Caco-2 (cell line): ENCODE measurements at places on chromosomes 11 and 22.
A peak's percentile ranks its signal among the peaks of the same experiment; 100 is the strongest.

GRCh38 chr22:46077669-46078099 lies 72.6 kb upstream of the PPARA start:
- H3K27ac ChIP-seq: no peak overlapping the region
- H3K4me1 ChIP-seq: no peaks in the 10 kb centered on the region

DNA sequence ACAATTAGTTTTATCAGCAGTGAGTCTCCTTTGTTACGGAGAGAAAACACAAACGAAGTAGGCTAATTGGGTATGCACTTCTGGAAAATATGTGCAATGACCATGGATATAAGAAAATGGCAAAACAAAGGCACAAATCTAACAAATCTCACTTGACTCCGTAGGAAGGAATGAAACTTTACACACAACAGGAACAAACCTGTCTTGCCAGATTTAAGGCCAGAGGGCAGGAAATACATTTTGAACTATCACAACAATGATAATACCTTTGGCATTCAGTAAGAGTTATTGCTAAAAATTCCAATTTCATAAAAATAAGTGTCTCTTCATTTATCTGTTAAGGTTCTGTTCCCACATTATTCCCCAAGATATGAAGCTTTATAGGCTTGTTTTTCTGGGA lies 36.6 kb downstream of the SLC25A17 start:
- H3K4me1 ChIP-seq: peaks cover 7% of the 10 kb centered on the region; the same call in 1 of the 2 replicates
- DNase-seq: no peak
- H3K36me3 ChIP-seq: no peaks in the 10 kb centered on the region
- H3K27ac ChIP-seq: no peak overlapping the region
- H3K27me3 ChIP-seq: no peaks in the 10 kb centered on the region
- H3K4me3 ChIP-seq: no peak overlapping the region

- DNase-seq: no peak
- no peaks in the 10 kb centered on the region for H3K27me3 ChIP-seq
- no peaks in the 10 kb centered on the region for H3K4me1 ChIP-seq
- no peak overlapping the region for H3K4me3 ChIP-seq
- no peaks in the 10 kb centered on the region for H3K36me3 ChIP-seq
Measured at GRCh38 chr11:72309641-72310040, 65.7 kb upstream of the PHOX2A start.

GRCh38 chr22:23431337-23432072 lies 148.6 kb downstream of the IGLL1 start:
- H3K27ac ChIP-seq: no peak overlapping the region
- DNase-seq: no peak
- no peaks in the 10 kb centered on the region for H3K27me3 ChIP-seq

GRCh38 chr22:25167834-25168601 lies 31.6 kb upstream of the CRYBB3 start:
- no peaks in the 10 kb centered on the region for H3K4me1 ChIP-seq
- no peak overlapping the region for H3K27ac ChIP-seq
- H3K27me3 ChIP-seq: no peaks in the 10 kb centered on the region
- H3K36me3 ChIP-seq: no peaks in the 10 kb centered on the region
- H3K4me3 ChIP-seq: no peak overlapping the region

DNA sequence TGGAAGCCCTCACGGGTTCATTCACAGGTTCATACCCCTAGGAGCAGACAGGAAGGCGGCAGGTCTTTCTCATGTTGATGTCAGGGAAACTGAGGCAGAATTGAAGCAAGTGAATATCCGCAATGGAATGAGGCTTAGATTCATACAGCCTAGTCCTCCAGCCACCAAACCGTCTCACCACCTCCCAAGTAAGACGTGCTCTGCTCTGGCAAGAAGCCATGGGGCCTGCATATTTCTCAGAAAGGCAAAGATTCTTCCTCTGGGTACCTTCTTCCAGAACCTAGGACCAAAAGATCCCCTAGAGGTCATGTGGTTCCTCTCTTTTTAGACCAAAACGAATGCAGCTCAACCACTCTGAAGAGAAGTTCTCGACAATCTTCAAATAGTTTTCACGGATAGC lies 1.7 kb downstream of the AP1B1 start:
- H3K36me3 ChIP-seq: no peaks in the 10 kb centered on the region; the same call in 1 of the 2 replicates
- DNase-seq: no peak
- H3K27me3 ChIP-seq: no peaks in the 10 kb centered on the region
- H3K27ac ChIP-seq: peak overlapping the region; percentile 87

DNA sequence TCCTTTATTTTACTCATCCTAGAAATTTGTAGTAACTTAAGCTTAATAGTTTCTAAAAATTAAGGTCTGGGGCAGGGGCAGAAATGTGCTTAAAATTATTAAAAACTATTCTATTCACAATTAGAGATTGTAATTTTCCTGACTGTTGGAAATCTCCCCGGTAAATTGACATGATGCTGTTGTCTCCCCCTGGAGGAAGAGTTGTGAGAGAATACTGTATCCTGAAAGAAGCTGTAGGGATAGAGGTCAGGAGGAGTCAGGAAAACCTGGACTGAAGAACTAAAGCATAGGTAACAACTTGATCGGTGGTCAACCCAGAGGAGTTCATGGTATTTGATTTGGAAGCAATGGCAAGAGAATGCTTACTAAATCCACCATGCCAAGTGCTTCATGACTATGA lies 16.2 kb upstream of the ESAM start:
- no peak overlapping the region for H3K27ac ChIP-seq
- DNase-seq: peak; percentile 42
- H3K36me3 ChIP-seq: no peaks in the 10 kb centered on the region

GRCh38 chr22:46865052-46865434 lies 102.6 kb downstream of the TBC1D22A start:
- no peaks in the 10 kb centered on the region; the same call in 1 of the 2 replicates for H3K36me3 ChIP-seq
- peaks cover 29% of the 10 kb centered on the region for H3K4me1 ChIP-seq
- no peak overlapping the region for H3K4me3 ChIP-seq
- peak overlapping the region; percentile 89 for H3K27ac ChIP-seq

DNA sequence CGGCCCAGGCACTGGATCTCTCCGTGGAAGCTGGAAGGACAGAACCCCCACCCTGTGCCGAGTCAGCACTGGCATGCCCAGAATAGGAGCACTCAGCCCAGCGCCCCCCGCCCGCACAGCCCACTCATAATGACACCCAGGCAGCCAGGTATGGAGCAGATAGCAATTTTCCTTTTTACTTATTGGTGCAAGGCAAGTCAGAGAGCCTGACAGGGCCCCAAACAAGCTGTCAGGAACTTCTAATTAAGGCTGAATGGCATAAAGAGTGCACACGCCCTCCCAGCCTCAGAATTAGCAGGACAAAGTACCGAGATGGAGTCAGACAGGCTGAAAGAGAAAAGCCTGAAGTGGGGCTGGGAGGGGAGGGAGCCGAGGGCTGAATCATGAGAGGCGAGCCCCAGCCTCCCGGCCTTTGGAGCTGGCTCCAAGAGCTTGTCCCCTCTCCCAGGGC lies 76.9 kb downstream of the DSCAML1 start:
- H3K36me3 ChIP-seq: no peaks in the 10 kb centered on the region
- H3K27me3 ChIP-seq: no peaks in the 10 kb centered on the region
- H3K4me1 ChIP-seq: peaks cover 49% of the 10 kb centered on the region
- no peak for DNase-seq
- H3K4me3 ChIP-seq: no peak overlapping the region

- H3K27me3 ChIP-seq: 0 out of 2 replicates have a peak, but pooled peaks cover 1% of the 10 kb centered on the region
- peak; percentile 69 for DNase-seq
- no peak overlapping the region for H3K27ac ChIP-seq
- H3K36me3 ChIP-seq: no peaks in the 10 kb centered on the region
- no peaks in the 10 kb centered on the region for H3K4me1 ChIP-seq
Measured at GRCh38 chr11:78961247-78961646, 386.6 kb upstream of the NARS2 start.

- no peaks in the 10 kb centered on the region for H3K36me3 ChIP-seq
- no peak overlapping the region for H3K4me3 ChIP-seq
- H3K4me1 ChIP-seq: no peaks in the 10 kb centered on the region
- H3K27ac ChIP-seq: no peak overlapping the region
- no peak for DNase-seq
- H3K27me3 ChIP-seq: no peaks in the 10 kb centered on the region
Measured at GRCh38 chr11:57377107-57377506, 3.8 kb downstream of the PRG3 start.

- no peak overlapping the region for H3K27ac ChIP-seq
- no peaks in the 10 kb centered on the region for H3K4me1 ChIP-seq
- no peaks in the 10 kb centered on the region for H3K36me3 ChIP-seq
- no peaks in the 10 kb centered on the region for H3K27me3 ChIP-seq
- no peak overlapping the region for H3K4me3 ChIP-seq
- peak; percentile 17 for DNase-seq
Measured at GRCh38 chr22:41987276-41987675, 11.3 kb upstream of the WBP2NL start.

GRCh38 chr11:121717296-121717695 lies 264.5 kb upstream of the SORL1-AS1 start:
- no peaks in the 10 kb centered on the region for H3K27me3 ChIP-seq
- H3K4me1 ChIP-seq: peaks cover under 1% of the 10 kb centered on the region; the same call in 1 of the 2 replicates
- DNase-seq: no peak
- H3K27ac ChIP-seq: no peak overlapping the region
- no peaks in the 10 kb centered on the region for H3K36me3 ChIP-seq

DNA sequence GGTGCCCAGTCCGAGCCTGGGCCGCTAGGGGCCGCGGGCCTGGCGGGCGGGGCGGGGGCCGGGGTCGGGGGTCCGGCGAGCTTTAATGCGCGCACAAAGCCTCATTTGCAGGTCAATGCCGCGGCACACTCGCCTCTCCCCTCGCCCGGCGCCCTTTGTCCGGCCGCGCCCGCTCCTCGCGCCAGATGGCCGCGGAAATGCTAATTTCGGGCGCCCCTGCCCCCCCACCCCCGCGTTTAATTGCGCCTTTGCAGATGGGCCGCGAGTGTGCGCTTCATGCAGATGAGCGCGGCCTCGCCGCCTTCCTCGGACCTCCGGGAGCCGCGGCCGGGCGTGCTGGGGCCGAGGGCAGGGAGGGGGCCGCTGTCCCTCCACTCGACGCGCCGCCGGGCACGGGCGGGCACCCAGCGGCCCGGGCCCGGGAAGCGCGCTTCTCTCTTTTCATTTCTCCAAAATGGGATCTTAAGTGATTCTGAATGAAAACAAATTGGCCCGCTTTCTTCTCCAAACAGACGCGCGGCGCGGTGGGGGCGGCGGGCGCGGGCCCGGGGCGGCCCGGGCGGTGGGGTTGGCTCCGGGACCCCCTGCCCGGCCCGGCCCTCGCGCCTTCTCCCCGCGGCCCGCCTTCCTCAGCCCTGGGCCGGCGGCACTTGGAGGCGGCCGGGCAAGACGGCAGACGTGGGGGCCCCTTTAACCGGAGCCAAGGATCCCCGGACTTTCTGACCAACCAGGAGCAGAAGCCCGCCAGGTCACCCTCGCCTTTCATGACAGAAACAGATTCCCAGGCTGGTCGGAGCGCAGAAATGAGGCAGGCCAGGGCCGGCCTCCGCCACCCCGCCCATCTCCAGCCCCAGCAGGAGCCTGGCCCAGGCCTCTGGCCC lies 22.9 kb downstream of the CDKN1C start:
- H3K36me3 ChIP-seq: no peaks in the 10 kb centered on the region
- H3K4me1 ChIP-seq: peaks cover 11% of the 10 kb centered on the region
- H3K4me3 ChIP-seq: peak overlapping the region; percentile 16; the same call in 1 of the 2 replicates

GRCh38 chr11:130431331-130431773 lies 2.9 kb upstream of the ADAMTS8 start:
- peaks cover 20% of the 10 kb centered on the region for H3K27me3 ChIP-seq
- no peak overlapping the region for H3K4me3 ChIP-seq
- H3K36me3 ChIP-seq: no peaks in the 10 kb centered on the region
- DNase-seq: peak; percentile 93
- H3K27ac ChIP-seq: no peak overlapping the region

GRCh38 chr11:71060391-71060791 lies 192.0 kb downstream of the SHANK2 start:
- no peak overlapping the region for H3K27ac ChIP-seq
- no peak for DNase-seq
- no peak overlapping the region for H3K4me3 ChIP-seq
- H3K36me3 ChIP-seq: peaks cover 4% of the 10 kb centered on the region
- H3K4me1 ChIP-seq: no peaks in the 10 kb centered on the region

DNA sequence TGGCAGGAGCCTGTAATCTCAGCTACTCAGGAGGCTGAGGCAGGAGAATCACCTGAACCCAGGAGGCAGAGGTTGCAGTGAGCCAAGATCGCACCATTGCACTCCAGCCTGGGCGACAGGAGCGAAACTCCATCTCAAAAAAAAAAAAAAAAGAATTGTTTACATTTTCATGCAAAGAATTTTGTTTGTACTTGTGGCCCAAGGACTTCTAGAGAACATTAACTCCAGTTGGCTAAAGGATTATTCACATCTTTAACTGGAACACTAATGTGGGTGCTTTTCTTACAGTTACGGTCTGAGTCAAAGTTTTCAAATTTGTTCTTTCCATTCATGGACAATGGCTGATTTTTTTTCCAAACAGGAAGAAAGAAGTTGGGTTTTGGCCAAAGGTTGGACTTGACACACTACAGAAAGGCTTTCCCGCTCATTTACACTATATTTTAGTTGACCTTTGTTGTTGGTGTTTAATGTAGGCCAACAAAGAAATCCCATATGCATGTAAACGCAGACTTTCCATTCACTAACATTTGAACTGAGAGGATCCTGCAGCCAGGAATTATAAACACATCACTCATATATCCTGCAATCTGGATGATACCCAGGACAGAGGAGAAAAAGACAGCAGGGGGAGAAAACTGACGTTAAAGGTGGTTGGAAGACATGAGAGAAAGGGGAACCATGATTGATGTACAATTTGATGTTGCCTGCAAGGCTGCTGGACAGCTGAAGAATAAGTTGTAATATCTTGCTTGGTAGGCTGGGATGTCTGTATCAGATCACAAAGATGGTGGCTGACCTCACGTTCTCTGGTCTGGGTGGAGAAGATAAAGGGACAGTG lies 13.1 kb downstream of the POU2AF1 start:
- H3K4me1 ChIP-seq: peaks cover 30% of the 10 kb centered on the region
- no peaks in the 10 kb centered on the region for H3K36me3 ChIP-seq
- DNase-seq: no peak
- no peak overlapping the region for H3K4me3 ChIP-seq

DNA sequence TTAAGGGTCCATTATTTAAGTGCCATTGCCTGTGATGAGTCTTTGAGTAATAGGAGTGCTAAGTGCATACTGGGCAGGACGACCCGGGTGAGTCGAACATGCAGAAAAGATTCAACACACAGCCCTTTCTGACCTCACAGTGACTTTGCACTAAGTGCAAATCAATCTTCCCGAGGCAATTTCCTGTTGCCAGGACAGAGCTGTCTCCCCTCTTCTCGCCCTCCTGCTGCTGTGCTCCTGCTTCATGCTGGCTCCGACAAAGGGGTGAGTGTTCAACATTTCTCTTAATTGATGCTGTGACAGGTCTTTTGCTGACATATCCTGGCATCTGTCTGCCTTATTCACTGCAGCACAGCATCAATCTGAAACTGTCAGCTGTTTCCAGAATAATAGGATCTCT lies 42.0 kb downstream of the MCHR1 start:
- H3K4me1 ChIP-seq: no peaks in the 10 kb centered on the region
- no peak overlapping the region for H3K27ac ChIP-seq
- DNase-seq: no peak
- no peak overlapping the region for H3K4me3 ChIP-seq
- no peaks in the 10 kb centered on the region for H3K36me3 ChIP-seq
- no peaks in the 10 kb centered on the region for H3K27me3 ChIP-seq
